ENCODE measurements at places on chromosomes 13 and 19.
A peak's percentile ranks its signal among the peaks of the same experiment; 100 is the strongest.

GRCh38 chr13:33543089-33543459, 257.5 kb upstream of the STARD13 start:
- no peak for DNase-seq

- no peak for DNase-seq
Measured at GRCh38 chr19:18362934-18363542, 22.6 kb downstream of the PGPEP1 start.

- peak; percentile 52 for DNase-seq
Measured at GRCh38 chr19:5293612-5294378, 46.8 kb downstream of the PTPRS start.

- no peak for DNase-seq
Measured at GRCh38 chr19:34213283-34213682, 41.0 kb downstream of the LSM14A start.

All from fibroblast of lung (primary cell).